Activated CD4-positive, alpha-beta T cell treated with anti-CD3 and anti-CD28 coated beads for 24 hours (primary cell): ENCODE measurements at places on chromosomes 2 and 18.

DNA sequence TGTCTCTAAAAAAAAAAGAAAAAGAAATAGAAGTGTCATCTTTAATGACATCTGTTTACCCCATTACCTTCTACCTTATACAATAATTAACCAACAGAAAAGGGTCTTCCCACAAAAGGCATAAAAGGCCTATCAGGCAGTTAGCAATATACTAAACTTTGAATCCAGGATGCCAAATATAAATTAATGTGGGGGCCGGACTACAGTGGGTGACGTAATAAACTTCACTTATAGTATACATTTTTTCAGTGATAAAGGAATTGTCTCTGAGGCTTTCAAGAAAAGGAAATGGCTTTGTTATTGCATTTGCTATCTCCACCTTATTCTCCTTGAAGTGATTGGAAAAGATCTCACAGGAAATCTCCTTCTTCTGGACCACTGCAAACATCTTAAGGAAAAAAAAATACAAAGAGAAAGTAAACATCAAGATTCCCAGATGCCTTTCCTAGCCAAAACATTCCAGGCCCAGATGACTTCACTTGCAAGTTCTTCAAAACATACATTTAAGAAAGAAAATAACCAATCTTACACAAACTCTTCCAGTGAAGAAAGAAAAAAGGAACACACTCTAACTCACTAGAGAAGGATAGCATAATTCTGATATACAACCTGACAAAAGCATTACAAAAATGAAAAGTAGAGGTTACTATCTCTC, 126.2 kb upstream of the CAB39 start:
- DNase-seq = no peak

DNA sequence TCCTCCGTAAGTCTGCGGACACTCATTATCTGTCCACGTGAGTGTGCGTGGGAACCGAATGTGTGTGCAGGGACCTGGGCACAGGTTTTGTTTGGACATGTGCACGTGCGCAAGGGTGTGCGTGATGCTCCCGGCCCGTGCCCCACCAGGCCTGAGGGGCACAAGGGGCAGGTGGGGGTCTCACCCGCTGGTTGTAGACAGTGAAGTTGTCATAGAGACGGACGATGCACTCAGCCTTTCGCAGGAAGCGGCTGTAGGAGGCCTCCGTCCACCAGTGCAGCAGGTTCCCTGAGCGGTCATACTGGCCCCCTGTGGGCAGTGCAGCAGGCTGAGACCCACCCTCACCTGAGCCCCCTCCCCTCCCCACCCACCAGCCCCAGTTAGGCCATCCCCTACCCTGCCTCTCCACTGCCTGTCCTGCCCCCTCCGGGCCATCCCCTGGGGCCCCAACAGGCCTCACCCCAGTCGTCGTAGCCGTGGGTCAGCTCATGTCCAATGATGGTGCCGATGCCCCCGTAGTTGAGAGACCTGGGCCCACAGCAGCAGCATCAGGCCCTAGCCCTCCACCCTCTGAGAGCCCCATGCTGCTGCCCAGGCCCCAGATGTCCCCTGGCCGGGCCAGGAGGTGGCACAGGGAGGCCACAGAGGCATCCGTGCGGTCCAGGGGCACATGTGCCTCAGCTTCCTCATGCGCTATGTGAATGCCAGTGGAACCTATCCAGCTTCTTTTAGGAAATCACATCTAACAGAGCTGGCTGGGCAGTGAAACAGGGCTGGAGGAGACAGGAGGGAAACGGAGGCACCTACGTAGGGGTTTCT, 6.1 kb downstream of the ECEL1 start:
- DNase-seq = no peak

DNA sequence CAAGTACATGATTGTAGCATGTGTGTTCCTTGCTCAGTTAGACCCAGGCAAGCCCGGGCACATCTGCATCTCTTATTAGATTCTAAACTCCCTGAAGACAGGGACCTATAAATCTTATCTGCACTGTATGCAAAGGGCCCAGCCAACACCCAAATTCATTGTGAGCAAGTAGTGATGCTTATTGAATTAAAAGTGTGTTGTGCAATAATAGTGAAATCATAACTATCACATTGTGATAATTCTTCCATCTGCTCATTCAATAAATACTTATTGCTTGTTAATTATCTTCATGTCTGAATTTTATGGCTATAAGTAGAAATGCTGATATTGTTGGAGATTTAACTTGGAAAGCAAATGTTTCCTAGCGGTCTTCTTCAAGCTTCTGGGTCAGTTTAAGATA, 387.5 kb downstream of the SLC4A3 start:
- DNase-seq = no peak

GRCh38 chr2:161134547-161135518, 25.4 kb upstream of the TANK start:
- DNase-seq = no peak

DNA sequence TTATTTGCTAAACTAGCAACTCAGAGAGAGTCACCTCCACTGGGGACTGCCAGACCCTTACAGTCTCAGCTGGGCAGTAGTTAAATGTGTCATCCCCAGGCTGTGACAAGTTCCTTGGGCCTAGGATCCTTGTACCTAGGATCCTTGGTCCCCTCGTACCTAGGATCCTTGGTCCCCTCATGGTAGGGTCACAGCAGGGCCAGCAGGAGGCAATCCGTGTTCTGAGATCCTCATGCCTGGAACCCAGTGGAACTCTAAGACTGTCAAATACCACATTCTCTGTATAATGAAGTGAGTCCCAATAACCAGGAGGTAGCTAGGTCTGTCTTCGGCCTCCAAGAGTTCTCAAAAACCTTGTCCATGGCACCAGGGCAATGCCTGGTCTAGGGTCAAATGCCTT, 60.8 kb downstream of the LYPD6B start:
- no peak for DNase-seq

DNA sequence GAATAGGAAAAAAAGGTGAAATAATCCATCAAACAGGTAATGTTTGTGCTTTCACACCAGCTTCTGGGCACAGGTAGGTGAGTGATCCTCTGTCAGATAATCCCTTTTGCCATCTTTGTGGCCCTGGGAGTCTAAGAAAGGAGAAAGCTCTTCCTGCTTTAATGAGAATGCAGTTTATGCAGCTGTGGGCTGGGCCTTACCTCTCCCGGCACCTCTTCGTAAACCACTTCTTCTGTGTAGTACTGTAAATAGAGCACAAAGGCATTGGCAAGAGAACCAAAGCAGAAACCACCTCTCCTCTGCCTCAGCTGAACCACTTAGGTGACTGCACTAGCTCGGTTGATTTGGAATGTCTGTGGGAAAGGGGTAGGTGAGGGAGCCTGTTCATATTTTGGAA, 4.9 kb downstream of the NEB start:
- no peak for DNase-seq

DNA sequence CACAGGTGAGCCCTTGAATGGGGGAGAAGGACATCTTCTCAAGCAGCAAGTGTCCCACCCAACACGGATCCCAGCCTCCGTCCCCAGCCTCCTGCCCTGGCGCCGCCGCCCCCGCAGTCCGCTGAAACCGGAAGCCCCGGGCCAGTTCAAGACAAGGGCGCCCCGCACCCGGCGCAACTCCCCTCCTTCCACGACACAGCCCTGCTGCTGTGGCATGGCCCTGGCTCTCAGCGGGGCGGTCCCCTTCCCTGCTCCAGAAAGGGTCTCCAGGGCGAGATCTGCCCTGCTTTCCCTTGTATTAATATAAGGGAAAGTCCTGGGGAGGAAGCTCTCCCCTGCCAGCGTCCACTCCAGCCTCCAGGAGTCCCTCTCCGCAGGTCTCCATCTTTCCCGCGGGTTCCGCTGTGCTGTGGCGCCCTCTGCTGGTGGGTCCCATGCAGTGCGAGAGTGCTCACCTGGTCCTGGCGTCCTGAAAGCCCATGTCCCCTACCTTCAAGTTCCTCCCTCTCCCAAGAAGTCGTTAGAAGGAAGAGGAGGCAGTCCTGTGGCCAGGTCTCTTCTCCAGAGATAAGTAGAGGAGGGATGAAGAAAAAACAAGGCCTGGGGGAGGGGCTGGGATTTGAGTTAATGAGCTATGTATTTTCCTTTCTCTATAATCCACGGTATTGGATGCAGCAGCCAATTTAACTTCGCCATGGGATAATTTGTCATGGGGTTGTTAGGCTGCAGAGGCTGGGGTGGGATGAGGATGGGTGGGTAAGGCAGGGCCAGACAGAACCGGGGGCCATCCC, 176.0 kb downstream of the SMAD2 start:
- DNase-seq = peak; percentile 22

GRCh38 chr2:143852759-143853158, 667.2 kb downstream of the ZEB2 start:
- no peak for DNase-seq
